Thyroid gland (tissue), 4 donors: ENCODE measurements at places on chromosomes 2 and 18.

DNA sequence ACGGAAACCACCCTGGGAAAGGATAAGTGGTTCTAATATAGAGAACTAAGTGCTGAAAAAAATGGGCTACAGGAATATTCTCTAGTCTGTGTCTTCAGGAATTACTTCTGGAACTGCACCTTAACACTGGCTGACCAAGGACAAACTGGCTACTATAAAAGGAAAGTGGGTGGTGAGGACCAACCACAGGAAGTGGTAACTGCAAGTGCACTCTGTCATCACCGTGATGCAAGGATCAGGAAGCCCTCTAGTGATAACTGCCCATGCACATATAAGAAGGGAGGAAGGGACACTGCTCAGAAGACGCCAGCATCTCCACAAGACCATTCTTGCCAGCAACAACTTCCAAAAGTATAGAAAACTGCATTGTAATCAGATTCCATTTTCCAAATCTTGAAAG, 424.4 kb upstream of the RGPD4 start:
- DNase-seq = no peak

DNA sequence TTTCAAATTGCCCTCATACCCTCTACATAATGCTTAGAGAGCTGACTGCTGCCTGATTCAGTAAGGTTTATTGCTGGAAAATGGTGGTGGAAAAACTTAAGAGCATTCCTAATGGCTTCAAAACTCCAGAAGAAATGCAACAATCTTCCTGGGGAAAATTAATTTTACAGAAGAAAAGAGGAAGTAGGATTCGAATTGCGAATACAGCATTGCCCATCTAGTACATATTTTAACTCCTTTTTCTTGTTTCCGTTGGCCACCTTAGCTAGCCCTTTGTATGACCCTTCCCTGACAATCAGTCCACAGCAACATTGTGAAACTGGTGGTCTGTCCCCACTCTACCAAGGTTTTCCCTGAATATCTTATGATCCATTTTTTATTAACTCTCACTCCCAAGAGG, 224.7 kb downstream of the MTX2 start:
- DNase-seq = no peak

DNA sequence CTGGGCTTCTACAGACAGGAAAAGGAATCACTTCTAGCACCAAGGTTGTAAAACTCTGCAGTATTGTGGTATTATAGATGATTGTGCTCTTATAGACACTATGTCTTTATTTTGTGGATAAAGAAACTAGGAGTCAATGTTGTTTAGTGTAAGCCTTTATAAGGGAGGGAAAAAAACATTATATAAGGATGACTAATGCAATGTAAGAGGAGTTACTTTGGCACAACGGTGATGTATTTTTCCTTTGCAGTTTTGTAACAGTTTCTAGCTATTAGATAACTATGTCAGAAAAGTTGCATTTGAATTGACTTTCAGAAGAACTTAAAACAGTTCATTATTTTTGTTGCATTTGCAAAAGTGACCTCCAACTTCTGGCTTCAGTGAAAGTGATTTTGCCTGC, 545.4 kb downstream of the CCDC85A start:
- DNase-seq = no peak

GRCh38 chr2:64727843-64728463, 74.2 kb upstream of the SERTAD2 start:
- DNase-seq = peak; percentile 44

- no peak for DNase-seq
Observed at GRCh38 chr18:58593938-58594337, 35.0 kb downstream of the ALPK2 start.

- no peak for DNase-seq
Observed at GRCh38 chr2:11680182-11680900, 10.3 kb upstream of the NTSR2 start.

- DNase-seq = no peak
Observed at GRCh38 chr2:201890453-201890852, 84.1 kb downstream of the CDK15 start.

- DNase-seq = no peak
Observed at GRCh38 chr2:191878548-191879279, 31.8 kb upstream of the CAVIN2 start.

DNA sequence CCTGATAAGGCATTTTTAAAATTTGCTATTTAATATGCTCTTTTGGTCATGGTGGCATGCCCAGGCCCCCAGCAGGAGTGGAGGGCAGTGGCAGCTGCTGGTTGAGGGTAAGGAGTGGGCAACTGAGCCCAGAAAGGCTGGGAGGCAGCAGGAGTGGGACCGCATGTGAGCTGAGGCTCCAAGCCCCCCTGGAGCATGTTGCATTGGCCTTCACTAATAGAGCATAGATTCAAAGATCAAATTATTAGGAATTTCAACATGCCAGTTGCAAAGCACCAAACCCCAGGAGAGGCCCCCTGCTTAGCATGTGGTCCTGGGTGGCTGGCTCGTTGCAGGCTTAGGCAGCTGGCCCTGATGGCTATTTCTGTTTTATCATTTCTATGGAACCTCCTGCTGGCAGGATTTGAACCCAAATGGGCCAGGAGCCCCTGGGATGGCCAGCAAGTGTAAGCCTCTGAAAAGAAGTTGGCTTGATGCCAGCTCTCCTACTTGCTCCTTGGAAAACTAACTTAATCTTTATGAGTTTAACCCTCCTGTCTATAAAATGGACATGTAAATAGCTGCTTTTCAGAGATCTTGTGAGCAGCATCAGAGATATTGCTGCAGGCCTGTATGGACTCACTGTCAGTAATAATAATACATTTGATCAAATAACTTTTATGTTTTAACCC, 42.1 kb upstream of the TMEM131 start:
- DNase-seq = no peak
